ENCODE measurements at places on chromosomes 7 and 10. TPM values are rescaled to one million over a fixed set of nuclear protein-coding genes. Genes with fewer than 3 reads are reported as not detected.
A peak's percentile ranks its signal among the peaks of the same experiment; 100 is the strongest.

DNA sequence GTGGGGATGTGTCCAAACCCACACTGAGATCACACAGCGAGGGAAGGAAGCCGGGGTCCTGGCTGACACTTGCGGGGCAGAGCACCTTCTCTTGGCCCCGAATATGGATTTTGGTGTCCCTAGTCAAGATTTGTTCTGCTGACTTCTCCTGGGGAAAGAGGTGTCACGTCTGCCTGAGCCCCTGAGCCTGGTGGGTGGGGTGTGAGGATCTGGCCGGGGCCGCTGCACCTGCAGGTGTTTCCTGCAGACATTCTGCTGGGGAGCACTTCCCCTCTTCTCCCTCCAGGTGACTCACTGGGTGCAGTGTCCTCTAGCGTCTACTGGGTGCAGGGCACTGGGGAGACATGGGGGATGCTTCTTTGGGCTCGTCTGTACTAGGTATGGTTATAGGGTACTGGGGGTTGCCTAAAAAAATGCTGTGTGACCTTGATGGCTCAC, 99.2 kb downstream of the GRK5 start:
- DNase-seq: peak; percentile 76

DNA sequence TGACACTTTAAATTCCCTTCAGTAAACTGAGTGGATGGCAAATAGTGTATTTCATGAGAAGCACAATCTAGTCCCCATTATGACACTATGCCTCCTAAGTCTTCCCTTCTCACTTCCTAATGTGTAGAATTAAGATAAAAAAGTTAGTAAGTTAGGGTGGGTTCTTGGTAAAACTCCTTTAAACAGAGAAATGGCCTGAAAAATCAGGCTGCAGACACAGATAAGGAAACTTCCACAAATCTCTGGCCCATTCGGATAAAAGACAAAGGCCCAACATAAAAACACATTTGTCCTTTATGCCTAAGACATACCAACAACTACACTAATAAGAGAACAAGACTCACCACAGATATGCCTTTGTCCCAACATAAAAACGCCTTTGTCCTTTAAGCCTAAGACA, 21.5 kb downstream of the AKR1C8 start:
- no peak for DNase-seq

DNA sequence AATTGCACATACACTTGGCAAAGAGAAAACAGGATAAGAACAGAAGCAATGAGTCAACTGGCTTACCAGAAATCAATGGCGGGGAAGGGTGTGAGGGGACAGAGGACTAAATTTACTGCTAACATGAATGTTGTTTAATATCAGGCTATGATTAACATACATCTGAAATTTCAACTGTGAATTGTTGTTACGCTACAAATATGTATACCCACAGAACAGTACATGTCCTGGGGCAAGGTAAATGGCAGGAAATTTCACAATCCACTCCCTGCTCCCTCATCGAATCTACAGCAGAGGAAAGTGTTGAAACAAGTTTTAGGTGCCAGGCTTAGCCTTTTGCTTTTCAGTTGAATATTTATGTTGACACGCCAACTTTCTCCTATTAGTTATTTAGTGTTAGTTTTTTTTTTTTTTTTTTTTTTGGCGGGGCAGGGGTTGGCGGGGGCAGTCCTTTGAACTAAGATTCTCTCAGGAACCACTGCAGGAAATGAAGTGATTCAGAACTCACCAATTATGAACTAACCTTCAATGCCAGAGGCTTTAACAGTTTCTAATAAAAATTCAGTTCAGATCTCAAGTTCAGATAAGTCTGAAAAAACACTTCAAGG, 99.0 kb downstream of the UBE2H start:
- DNase-seq: no peak

Gene LRCH4
- polyA plus RNA-seq: 423 TPM

GRCh38 chr7:18541181-18541870, 45.8 kb downstream of the HDAC9 start:
- DNase-seq: no peak

Gene SH2B2
- 3.9 TPM for polyA plus RNA-seq

DNA sequence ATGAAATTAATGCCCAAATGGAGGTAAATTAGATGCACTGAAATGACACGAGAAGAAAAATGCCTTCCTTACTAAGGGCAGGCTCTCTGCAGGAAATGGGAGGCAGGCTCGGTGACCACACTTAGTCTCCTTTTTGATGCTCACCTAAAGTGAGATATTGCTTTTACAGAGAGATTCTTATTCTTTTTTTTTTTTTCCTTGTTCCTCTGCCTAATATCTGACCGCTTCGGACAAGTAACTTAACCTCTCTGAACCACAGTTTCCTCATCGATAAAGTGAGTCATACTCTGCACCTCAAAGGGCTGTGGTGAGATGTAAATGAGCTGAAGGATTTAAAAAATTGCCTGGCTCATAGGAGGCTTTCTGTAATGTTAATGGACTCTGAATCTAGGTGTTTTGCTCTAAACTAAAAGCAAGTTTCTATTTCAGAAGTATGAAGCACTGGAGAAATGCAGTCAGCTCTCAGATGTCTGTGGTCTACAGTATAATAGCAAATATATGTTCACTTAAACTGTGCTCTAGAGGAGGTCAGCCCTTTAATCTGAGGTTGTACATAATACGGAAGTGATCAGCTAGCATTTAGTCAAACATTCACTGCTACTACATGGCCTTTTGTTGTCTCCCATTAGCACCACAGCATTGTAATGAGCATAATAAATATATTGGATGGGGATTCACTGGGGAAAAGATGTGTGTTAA, 23.2 kb downstream of the NKX2-3 start:
- no peak for DNase-seq

Gene TRPV5
- 0.02 TPM for polyA plus RNA-seq

- no peak for DNase-seq
Observed at GRCh38 chr7:776992-777727, 50.1 kb upstream of the PRKAR1B start.

Gene SFTPD
- polyA plus RNA-seq: 2.6 TPM

Gene IL6
- 3.5 TPM for polyA plus RNA-seq

Gene ACTL6B
- 0.18 TPM for polyA plus RNA-seq

GRCh38 chr10:79069325-79070080, 737 bp downstream of the ZMIZ1 start:
- DNase-seq: peak; percentile 44

Data from thymus (tissue), 14 donors.